ENCODE measurements at places on chromosomes 2 and 18. TPM values are rescaled to one million over a fixed set of nuclear protein-coding genes. Genes with fewer than 3 reads are reported as not detected.

Gene NPHP1
- 1.7 TPM for total RNA-seq

Gene PLGLB2
- total RNA-seq: 1.5 TPM

Gene PROKR1
- 0.05 TPM for total RNA-seq

Gene SFT2D3
- 7.3 TPM for total RNA-seq

Gene GCA
- 38.9 TPM for total RNA-seq

Gene EPG5
- 14.9 TPM for total RNA-seq

Gene STARD7
- 94.5 TPM for total RNA-seq

Gene MOGAT1
- total RNA-seq: not detected

Gene RAD51AP2
- total RNA-seq: not detected

Gene MAP4K3
- 11.0 TPM for total RNA-seq

Gene BUB1
- total RNA-seq: 52.9 TPM

Gene PRKAG3
- not detected for total RNA-seq

Gene DSC2
- total RNA-seq: 11.1 TPM

Gene CHRNA1
- 2.2 TPM for total RNA-seq

Gene ESCO1
- total RNA-seq: 28.5 TPM

Gene MC5R
- total RNA-seq: 0.61 TPM

Gene SPDYA
- 0.47 TPM for total RNA-seq

Gene TEKT4
- 0.05 TPM for total RNA-seq

Gene RTP5
- 0.66 TPM for total RNA-seq

Gene AQP12B
- total RNA-seq: under 0.01 TPM

Gene CFC1
- 11.4 TPM for total RNA-seq

Gene SGPP2
- total RNA-seq: 5.4 TPM

Gene LRATD1
- 2.1 TPM for total RNA-seq

Gene KCNS3
- 0.52 TPM for total RNA-seq

Gene HNMT
- 16.6 TPM for total RNA-seq

Gene COL6A3
- 28.8 TPM for total RNA-seq

Gene CCDC93
- 13.5 TPM for total RNA-seq

Gene NOSTRIN
- total RNA-seq: 2.8 TPM

Gene ANKAR
- 10.0 TPM for total RNA-seq

Gene CXCR1
- 0.24 TPM for total RNA-seq

Gene ICOS
- 67.8 TPM for total RNA-seq

Gene CD8B
- 666 TPM for total RNA-seq

Gene EPB41L5
- 9.3 TPM for total RNA-seq

Gene SMAD7
- total RNA-seq: 9.3 TPM

Gene SPRED2
- 7.9 TPM for total RNA-seq

Gene RTKN
- 9.5 TPM for total RNA-seq

Gene CD302
- total RNA-seq: 4.6 TPM

Gene MORN2
- total RNA-seq: 10.8 TPM

Gene SRD5A2
- 0.28 TPM for total RNA-seq

Gene SLC14A1
- 2.8 TPM for total RNA-seq

Gene PSMA8
- 0.66 TPM for total RNA-seq

Gene CGREF1
- 0.57 TPM for total RNA-seq

Gene SLC16A14
- 3.5 TPM for total RNA-seq

Gene ASXL3
- 0.42 TPM for total RNA-seq

Gene LOXL3
- total RNA-seq: 1.4 TPM

Gene PROC
- total RNA-seq: 0.71 TPM

Data from thymus (tissue), 14 donors.